Activated CD8-positive, alpha-beta memory T cell treated with anti-CD3 and anti-CD28 coated beads for 48 hours (primary cell): ENCODE measurements at places on chromosomes 7 and 10.

DNA sequence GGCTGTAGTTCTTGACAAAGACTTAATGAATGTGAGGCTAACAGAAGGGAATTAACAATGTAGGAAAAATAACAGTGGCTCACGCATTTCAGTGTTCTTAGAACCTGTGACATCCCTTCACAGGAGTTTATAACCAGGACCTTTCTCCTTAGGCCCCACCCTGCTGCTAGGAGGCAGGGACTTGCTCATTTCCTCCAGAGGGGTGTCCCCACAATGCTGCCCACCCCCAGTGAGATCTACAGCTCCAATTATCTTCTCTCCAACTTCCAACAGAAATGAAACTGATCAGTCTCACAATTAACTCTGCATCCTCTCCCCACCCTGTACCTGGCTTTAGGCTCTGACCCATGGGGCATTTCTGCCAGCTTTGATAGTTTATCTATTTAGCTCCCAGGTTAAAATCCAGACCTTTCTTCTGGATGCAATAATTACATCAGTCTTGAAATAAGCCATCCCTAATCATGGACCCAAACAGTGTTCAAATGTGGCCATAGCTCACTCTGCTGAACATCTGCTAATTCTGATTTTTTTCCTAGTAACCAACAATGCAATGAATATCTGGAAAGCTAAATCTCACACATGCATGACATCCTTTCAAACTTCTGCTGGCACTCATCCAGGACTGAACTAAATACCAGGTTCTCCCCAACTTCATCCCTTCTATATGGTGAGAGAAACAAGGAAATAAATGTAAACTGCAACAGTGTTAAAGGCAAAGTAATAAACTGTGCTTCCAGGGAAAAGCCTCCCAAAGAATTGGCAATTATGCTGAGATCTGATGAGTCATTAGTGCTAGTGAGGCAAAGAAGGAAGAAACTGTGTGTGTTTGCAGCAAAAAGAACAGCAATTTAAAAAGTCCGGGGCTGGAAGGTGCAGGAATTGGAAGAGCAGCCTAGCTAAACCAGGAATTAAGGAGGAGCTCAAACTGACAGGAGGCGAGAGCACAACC is 64.6 kb downstream of the HERPUD2 start:
- no peak for DNase-seq

DNA sequence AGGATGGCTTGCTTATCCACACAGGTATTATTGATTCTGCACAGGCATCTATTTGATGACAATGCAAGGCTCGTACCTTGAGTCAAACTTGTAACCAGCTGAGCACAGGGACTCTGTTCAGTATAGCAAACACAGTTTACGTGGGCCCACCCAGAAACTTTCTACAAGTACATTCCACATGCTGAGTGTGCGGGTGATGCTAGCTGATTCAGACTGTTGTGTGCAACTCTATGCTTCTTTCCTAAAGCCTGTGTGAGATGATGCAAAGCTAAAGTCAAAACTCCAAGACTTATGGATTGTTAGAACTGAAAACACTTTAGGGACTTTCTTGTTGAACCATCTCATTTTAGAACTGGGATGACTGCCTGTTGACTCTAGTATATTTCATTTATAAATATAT is 21.5 kb upstream of the CALD1 start:
- no peak for DNase-seq

DNA sequence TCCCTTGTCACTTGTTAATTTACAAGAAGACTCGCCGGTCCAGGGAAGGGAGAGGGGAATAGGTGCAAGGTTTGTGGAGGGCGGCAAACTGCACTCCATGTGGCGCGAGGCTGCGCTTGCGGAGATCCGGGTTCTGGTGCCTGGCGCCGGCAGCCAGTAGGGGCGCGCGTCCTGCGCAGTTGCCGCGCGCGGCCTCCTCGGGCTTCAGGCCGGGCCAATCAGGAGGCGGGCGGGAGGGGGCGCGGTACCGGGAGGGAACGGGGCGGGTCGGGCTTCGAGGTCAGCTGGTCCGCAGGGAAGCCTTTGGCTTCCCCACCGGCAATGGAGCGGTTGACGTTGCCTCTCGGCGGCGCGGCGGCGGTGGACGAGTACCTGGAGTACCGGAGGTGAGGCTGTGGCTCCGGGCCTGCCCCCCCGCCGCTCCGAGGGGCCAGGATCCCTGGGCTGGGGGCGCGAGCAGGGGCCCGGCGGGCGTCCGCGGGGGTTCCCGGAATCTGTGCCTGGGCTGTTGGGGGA is at the start of gene FAM221A:
TSS of gene FAM221A (plus strand) at position 302 of the 516 bp plus-strand sequence. CDS start at position 322, 20 bp downstream.
- DNase-seq = peak; percentile 62

- no peak for DNase-seq
Observed at GRCh38 chr10:16297069-16297468, 139.7 kb upstream of the PTER start.

GRCh38 chr7:101240226-101241014 is 2.8 kb upstream of the CLDN15 start:
- DNase-seq = no peak

DNA sequence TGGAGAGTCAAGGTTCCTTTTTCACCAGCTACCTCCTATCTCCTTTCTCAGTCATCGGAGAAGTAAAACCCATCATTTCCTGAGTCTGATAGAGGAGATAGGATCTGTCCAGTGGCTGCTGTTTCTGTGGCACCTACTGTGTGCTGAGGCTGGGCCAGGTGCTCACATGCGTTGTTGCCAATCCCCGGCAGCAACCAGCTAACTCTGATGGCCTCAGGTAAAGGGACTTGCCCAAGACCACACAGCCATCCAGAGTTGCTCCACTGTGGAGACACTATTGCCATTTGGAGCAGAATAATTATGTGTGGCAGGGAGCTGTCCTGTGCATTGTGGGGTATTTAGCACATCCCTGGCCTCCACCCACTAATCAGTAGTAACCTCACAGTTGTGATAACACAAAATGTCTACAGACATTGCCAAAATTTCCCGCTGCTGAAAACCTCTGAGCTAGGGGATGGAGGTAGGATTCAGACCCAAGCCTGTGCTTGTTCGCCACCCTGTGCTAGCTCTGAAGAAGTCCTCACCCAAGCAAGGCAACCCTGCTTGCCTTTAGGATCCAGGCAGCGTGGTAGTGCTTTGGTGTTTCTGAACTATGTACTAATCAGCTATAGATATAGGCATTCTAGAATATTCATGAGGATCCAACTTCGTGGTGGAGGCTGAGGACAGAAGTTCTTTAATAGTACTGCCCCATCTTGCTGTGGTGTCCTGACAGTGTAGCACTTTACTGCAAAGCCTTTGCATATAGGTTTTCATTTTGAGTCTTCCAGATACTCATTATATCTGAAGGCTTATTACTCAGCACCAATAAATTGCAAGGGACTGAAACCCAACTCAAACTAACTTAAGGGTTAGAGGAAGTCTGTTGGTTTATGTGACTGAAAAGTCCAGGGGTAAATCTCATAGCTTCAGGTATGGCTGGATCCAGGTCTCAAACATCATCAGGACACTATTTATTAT is 164.6 kb downstream of the GRK5 start:
- DNase-seq = no peak

GRCh38 chr10:118408181-118408580 is 66.1 kb upstream of the FAM204A start:
- DNase-seq = no peak

DNA sequence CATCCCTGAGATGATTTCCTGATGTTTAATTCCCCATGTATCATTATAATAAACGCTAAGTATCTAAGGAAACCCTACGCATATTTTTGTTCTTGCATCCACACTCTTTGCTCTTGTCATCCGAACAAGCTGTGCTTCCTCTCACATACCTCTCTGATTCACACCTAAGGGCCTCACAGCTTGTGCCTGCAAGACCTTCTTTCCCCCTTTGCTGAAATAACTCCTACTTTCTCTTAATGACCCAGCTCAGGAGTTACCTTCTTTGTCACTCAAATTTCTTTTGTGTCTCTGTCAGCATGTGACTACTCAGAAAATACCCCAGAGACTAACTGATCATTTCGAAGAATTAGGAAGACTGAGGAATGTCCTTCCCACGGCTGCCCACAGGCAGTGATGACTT is 209.3 kb upstream of the IMMP2L start:
- DNase-seq = no peak

DNA sequence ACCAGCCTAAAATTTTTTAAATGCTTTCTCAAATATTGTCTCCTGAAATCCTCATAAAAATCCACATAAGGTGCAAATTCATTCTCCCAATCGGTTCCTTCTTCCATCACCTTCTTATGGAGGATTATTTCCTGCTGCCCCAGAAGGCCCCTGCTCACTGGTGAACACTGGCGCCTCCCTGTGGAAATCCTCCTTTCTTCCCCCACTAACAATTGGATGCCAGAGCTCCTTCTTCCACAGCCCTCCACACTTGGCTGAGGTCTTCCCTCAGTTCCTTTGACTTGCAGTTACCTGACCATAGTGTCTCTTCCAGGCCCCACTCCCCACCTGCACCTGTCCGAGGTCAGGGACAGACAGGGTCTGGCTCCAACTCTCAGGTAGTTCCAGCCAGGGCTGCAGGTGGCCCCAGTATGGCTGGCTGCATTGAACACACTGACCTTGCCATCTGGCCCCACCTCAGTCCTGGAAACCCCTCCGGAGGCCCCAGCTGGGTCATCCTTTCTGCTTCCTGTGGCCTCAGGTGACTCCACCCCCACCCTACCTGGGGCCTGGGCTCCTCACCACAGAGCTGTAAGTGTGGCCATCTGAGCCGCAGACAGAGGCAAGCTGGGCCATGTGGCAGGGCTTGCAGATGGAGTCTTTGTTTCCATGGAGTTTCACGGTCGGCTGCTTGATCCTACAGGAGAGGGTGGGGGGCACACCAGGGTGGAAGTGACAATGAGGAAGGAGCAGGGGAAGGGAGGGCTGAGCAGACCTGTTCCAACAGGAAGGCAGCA is 18.4 kb downstream of the SPOCK2 start:
- DNase-seq = no peak

GRCh38 chr10:75121322-75121721 is 9.9 kb downstream of the SAMD8 start:
- no peak for DNase-seq

DNA sequence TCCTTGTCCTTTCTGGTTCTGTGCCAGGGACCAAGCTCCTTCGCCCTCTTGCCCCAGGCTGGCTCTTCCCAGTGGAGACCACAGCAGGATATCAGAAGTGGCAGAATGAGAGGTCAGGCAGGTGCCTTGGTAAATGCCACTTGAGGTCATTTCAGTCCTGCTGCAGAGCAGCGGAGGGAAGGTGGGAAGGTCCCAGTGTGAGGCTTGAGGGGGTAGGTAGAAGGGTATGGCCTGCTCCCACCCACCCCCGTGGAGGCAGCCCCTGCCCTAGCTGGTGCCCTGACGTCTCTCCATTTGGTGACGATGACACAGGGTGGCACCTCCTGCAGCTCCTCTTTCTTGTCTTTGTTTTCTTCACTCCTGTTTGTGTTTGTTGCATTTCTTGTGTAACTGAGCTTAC is 538.8 kb downstream of the TCERG1L start:
- no peak for DNase-seq

GRCh38 chr7:662576-662975 is 63.9 kb upstream of the DNAAF5 start:
- DNase-seq = no peak

DNA sequence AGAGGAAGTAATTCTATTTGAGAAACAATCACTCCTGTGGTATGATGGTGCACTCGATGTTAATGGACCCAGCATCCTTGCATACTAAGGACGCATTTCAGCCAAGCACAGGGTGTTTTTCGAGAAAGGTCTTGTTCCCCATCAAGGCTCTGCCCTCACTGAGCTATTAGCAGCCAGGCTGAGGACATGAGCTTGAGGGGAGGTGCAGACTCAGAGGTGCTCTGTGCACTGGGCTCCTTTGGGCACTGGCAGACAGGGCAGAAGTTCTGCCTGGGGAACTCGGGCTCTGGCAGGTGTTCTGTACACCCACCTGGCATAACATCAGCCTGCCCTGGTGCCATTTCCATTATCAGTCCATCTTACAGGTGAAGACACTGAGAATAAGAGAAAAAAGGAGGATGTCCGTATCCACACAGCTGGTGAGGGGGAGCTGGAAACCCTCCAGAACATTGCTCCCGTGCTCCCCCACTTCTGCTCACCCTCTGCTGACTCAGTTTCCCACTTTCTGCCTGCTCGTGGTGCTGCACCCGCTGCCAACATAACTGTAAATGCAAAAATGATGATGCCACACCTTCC is 92.7 kb upstream of the RET start:
- DNase-seq = no peak
